Activated CD4-positive, CD25-positive, alpha-beta regulatory T cell (primary cell): ENCODE measurements at places on chromosomes 16 and 17.

- DNase-seq, result no peak
Measured at GRCh38 chr16:31128711-31129567, 6.6 kb downstream of the PRSS8 start.

- DNase-seq, result no peak
Measured at GRCh38 chr17:27473748-27474609, 17.7 kb downstream of the KSR1 start.

DNA sequence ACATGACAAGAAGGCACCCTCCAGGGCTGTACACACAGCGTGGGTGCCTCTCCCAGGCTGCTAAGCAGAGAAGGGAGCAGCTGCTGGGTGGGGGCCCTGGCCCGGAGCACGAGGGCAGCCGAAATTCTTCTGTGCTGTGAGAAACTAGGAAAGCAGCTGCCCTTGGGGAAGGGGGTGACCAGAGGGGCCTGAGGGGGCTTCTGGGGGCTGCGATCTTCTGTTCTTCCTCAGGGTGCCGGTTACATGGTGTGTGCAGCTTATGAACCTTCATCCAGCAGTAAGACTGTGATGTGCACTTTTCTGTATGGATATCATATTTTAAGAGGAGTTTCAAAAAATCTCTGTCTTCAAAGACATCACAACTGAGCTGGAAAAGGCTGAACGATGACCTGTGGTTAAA, 43.2 kb upstream of the METRNL start:
- DNase-seq, result no peak

DNA sequence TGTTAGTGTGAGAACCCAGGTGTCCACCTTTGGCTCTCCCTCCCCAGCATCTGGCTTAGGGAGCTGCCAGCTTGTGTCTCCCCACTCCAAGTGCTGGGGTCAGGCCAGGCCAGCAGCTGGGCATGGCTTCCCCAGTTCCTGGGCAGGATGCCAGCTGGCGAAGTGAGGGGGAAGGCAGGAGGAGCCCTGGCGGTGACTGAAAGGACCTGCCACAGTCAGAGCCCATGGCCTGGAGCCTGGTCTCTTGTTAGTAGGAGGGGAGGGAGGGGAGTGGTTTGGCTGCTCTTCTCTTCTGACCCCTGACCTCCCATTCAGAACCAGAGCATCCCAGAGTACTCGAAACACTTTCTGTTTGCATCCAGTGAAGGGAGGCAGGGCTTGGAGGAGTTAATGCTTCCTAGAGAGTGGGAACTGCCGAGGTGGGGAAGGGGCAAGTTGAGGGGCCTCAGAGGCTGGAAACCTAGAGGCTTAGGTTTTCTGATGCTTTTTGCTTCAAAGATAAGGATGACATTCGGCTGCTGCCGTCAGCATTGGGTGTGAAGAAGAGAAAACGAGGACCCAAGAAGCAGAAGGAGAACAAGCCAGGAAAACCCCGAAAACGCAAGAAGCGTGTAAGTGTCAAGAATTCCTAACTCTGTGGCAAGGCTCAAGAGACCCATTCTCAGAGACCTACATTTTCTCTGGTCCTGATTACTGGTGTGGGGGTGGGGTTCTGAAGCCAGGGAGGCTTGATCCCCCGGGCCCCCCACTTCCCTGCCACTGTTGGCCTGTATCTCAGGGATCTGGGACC, 772 bp downstream of the CHD3 start:
- DNase-seq, result no peak

DNA sequence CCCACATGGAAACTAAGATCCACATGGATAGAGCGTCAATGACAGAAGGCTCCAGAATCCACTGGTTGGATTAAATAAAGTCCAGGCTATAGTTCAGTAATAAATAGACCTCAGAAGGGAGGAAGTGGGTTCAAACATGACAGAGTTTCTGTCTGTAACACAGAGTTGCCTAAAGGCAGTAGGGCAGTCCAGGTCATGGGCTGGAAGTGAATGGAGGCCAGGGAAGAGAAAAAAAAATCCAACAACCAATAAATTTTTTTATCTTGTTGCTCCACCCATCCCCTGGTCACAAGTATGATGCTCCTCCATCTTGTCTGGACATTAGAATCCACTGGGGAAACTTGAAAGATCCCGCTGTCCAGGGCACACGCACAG, 92.4 kb downstream of the RGS9 start:
- no peak for DNase-seq

- no peak for DNase-seq
Measured at GRCh38 chr17:31458829-31459228, 67.4 kb downstream of the RAB11FIP4 start.

- no peak for DNase-seq
Measured at GRCh38 chr17:80729761-80730160, 185.1 kb downstream of the RPTOR start.

DNA sequence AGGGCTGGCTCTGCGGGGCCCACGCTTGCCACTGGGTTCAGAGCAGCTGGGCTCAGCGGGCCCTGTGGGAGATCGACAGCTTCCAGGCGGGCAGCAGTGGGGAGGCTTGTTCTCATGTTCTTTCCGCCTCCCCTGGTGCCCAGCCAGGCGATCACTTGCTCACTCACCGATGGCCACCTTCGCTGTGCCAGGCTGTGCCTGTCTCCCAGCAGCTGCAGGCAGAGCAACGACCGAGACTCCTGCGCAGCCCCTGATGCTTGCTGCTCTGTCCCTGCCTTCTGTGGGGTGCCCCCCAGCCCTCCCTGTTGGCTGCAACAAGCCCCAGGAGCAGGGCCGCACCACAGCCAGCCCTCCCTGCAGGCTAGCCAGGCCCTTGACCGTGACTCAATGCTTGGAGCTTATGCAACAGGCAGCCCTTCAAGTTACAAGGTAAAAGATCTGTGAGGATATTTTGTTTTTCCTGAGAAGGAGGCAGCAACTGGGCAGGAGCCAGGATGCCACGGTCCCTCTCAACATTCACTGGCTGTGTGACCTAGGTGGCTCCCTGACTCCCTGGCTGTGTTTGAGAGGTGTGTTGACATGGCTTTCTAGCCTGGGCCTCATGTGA, 9.6 kb upstream of the SPNS2 start:
- DNase-seq, result no peak

- DNase-seq, result no peak
Measured at GRCh38 chr16:67948015-67948414, 4.1 kb upstream of the LCAT start.
